ENCODE measurements at places on chromosomes 16 and 17.

DNA sequence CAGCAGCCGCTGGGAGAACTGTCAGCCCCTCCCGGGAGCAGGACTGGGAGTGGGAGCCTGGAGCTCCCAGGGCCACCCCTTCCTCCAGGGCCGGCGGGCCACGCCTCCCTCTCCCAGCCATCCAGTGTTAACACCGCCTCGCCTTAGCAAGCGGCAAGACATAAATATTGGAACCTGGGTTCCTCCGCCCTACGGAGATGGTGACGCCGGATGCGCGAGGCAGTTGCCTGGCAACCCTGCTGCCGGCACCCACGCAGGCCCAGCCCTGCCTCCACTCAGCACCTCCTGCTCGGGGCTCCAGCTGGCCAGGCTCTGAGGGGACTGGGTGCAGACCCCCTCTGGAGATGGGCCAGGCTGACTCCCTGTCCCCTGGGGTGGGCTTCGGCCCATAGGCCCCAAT is 27.4 kb upstream of the CACNA1H start:
- peak; percentile 43 for DNase-seq

GRCh38 chr17:32928586-32929535 is 908 bp downstream of the TMEM98 start:
- peak; percentile 32 for DNase-seq

DNA sequence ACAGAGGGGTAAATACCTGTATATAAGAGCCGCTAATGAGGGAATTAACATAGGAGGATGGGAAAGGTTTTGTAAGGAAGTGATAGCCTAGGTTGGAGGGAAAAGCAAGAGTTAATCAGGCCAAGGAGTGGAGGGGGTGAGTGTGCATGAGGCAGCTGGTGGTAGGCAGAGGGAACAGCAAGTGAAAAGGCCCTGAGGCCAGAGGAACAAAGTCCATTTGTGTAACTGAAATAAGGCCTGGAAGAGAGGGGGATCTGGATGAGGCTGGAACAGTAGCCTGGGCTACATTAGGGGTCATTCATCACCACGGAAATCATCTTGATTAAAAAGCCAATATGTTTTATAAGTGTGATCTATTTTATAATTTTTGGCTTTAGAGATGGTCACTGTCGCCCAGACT is 45.7 kb downstream of the FZD2 start:
- no peak for DNase-seq

DNA sequence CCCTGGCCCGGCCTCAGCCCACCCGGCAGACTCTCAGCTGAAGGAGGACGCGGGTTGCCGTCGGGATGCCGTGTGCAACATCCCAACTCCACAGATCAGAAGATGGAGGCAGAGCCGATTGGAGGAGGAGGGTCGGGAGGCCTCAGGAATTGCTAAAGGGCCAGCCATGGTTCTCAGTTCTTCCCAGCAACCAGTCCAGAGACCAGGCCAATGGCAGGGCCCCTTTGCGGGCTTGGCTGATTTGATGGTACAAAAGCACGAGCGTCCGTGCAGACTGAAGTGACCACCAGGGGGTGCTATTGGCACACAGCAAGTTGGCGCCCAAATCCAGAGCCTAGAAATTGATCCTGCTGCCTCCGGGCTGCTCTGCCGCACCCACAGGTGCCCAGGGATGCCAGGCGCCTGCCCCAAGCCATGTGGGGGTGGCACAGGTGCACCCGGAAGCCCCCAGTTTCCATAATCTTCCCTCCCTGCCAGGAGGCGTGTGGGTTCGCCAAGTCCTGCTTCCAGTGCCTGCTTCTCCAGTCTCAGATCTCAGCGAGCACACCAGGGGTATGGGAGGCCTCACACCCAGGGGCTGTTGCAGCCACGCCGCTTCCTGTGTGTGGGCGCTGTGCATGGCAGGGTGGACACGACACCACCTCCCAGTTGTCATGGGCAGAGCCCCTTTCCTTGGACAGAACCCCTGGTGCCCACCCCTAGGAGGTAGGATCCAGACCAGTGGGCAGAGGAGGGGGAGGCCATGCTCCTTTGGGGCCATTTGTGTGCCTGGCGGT is 7.1 kb upstream of the TEX19 start:
- peak; percentile 91 for DNase-seq

- DNase-seq = no peak
Observed at GRCh38 chr16:3774156-3774767, 56.9 kb upstream of the TRAP1 start.

DNA sequence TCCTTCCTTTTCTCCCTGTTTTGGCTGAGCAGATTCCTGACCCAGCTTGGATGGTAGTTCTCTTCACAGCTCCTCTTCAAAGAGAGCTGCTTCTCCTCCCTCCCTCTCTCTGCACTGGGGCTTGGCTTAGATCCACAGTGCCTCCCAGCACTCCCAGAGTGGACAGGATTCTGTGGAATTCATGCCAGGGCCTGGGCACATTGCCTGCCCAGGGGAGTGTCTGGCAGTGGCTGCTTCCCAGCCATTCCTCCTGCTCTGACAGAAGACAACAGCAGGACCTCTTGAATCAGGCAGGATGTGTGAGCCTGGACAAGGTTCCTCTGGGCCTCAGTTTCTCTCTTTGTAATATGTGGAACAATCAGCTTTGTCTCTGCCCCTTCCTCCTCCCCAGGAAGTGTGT is 4.5 kb upstream of the MMP28 start:
- DNase-seq = no peak

- no peak for DNase-seq
Observed at GRCh38 chr16:49519741-49520140, 146.1 kb downstream of the C16orf78 start.

GRCh38 chr16:273547-274421 is 2.0 kb downstream of the RGS11 start:
- no peak for DNase-seq

GRCh38 chr16:59605706-59606105 is 871.6 kb upstream of the GOT2 start:
- DNase-seq = no peak

DNA sequence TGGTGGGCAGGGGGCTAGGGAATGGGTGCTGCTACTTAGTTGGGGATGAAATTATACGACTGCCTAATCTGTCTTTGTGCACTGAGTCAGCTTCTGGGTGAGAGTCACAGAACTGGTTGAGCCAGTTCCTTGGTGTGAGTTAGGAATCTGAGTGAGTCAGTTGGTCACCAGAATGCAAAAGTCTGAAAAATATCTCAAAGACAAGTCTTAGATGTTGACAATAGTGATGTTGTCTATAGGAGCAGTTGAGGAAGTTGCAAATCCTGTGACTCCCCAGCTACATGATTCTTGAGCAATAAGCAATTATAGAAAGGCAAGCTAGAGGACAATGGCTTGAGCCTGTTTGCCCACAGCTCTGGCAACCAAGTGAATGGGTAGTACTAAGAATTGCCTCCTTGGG is 399.2 kb downstream of the CNTNAP4 start:
- no peak for DNase-seq

DNA sequence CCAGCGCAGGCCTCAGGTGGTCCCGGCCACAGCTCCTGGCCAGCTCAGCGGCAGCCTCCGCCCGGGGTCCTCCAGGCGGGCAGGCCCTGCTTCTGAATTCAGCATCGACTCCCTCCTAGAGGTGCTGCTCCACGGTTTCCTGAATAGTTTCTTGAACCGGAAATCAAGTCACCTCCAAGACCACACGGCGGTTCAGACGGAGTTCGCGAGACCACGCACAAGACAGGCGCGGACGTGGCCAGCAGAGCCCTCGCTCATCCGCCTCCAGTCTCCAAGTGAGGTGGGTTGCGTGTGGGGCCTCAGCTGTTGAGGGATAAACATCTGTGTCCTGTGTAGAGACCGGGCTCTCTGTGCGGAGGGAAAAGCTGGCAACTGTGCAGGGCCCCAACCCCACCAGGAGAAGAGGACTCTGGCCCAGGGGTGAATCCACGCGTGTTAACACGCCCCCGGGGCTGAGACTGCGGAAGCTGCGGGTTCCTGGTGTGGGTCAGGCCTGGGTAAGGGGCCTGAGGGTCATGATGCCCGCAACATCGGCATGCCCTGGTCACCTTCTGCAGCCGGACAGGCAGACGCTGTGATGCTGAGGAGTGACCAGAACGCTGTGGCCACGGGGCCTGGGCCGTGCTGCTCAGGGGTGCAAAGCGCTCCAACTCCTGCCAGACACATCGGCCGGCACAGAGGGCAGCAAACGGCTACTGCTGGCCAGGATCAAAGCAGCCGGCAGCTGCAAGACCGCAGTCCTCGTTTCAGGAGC is 55.0 kb upstream of the METRNL start:
- DNase-seq = no peak

- no peak for DNase-seq
Observed at GRCh38 chr16:5072334-5073278, 963 bp downstream of the ALG1 start.

DNA sequence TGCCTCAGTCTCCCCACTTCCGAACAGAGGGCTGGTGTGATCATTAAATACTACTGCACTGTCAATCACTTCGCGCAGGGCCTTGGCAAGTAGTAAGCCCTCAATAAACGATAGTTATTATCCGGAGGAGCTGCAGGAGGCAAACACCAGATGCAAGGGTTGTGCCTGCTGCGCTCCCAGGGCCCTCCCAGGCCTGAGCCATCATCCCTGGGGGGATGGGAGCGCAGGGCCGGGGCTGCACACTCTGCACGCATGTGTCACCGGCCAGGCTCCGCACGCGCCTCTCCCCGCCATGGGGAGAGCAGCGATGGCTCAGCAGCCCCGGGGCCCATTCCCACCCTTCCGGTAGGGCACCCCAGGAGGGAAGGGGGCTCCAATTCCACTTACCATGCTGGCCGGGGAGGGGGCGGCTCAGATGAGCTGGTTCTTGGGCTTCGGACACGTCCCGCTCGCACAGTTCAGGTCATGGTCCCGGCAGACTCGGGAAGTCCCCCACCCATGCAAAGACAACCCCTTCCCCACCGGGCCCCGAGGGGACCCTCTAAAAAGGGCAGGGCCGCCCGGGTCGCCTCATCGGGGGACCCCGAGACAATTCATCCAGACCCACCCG is 681 bp downstream of the XPO6 start:
- peak; percentile 67 for DNase-seq

DNA sequence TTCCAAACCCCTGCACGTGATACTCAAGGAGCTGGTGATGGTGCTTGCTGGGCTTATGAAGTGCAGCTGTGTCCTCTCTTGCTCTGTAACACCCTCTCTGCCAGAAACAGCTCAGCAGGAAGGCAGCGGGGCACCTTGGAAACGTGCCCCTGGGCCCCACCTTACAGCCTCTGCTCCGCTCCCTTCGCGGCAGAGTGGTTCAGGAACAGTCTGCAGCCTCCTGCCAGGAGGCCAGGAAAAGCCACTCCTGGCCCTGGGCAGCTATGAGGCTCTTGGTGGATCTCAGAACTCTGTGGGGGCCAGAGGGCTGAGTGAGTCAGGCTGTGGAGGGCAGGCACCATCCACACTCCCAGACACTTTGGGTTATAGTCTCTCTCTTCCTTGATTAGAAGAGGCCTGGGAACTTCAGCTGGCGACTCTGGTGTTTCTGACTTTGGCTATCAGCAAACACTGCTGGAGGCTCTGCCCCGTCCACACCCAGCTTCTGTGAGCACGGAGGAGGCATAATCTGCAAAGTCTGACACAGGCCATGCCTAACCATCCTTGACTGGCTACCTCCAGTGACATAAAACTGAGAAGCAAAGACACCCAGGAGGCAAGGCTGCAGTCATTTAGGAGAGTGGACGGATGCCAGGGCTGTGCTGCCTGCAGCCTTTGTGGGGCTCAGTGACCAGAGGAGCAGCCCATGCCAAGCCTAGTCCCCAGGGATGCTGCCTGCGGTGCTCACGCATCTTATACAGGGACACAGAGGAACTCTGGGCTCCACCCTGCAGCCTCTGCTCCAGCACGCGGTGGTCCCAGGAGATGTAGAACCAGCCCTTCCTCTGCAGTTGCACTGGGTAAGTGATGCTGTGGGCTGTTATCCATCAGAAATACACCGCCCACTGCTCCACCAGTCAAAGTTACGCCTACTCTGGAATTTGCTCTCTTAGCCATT is 65.3 kb downstream of the METRNL start:
- no peak for DNase-seq

- DNase-seq = no peak
Observed at GRCh38 chr16:26149364-26150190, 457.8 kb downstream of the HS3ST4 start.

- DNase-seq = no peak
Observed at GRCh38 chr17:36702636-36703035, 101.3 kb downstream of the MRM1 start.

Measured in KBM-7 (cell line).